ENCODE measurements at places on chromosomes 2 and 18.

DNA sequence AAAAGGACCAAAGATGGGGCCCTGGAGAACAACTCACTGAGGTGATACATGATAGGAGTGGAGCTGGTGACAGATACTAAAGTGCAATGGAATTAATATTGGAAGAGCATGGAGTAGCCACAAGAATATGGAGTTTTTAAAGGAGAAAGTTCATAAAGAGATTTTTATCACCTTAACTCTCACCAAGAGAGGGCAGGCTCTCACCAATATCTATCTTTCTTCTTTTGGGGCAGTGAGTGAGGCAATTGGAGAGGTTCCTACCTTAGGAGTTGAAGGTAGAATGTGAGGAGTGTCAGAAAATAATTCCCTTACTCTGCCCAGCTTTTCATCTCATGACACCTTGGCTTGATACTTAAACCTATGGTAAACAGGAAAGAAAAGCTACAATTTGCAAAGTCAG lies 233.7 kb upstream of the CWC22 start:
- no peak for DNase-seq

DNA sequence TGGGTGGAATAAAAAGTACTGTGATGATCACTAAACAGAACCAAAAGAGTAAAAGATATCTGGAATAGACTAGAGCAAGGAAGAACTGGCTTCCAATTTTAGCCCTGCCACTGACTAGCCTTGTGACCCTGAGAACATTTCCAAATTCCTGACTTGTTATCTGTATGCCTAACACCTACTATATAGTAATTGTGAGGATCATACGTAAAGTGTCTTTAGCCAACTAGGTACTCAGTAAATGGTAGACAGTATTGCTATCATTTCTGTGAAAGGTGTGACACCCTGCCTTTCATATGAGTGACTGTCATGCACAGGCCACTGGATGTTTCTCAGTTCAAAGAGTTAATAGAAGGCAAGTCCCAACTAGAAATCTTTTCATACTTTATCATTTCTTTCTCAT lies 29.8 kb downstream of the CYTIP start:
- no peak for DNase-seq

GRCh38 chr18:76354348-76354747 lies 140.7 kb downstream of the ZNF516 start:
- no peak for DNase-seq

- peak; percentile 58 for DNase-seq
Observed at GRCh38 chr2:226758921-226759640, 40.5 kb downstream of the IRS1 start.

GRCh38 chr2:188765522-188766470 lies 208.4 kb upstream of the COL3A1 start:
- no peak for DNase-seq

DNA sequence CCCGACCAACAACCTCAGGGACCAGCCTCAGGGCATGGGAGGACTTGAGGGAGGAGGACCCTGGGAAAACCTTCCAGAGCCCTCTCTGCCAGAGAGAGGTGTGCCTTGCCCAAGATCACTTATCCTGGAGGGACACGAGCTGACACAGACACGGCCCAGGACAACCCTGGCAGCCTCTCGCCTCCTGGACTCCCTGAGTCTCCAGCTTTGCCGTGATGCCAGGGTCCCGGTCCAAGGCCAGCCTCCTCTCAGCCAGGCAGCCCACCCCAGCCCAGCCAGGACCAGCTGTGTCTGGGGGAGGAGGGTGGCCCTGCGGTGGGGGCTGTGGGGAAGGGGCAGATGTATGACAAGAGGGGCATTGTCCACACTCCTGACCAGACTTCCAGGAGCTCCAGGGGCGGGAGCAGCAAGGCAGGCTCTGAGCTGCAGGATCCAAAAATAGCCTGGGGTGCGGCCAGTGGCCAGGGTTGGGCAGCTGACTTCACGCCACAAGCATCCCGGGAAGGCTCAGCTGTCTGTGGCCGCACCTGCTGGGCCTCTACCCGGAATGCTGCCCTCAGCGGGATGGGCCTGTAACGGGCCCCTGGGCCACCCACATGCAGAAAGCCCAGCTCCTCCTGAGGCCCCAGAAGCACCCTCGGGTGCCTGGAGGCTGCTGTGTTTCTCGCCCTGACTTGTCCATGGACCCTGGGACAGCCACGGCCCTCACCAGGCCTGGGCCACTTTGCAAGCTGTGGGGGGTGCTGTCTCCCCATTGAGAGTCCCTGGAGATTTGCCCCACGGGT lies 65.5 kb upstream of the GPC1 start:
- DNase-seq: peak; percentile 86

- no peak for DNase-seq
Observed at GRCh38 chr2:220936641-220937197, 635.4 kb downstream of the EPHA4 start.

DNA sequence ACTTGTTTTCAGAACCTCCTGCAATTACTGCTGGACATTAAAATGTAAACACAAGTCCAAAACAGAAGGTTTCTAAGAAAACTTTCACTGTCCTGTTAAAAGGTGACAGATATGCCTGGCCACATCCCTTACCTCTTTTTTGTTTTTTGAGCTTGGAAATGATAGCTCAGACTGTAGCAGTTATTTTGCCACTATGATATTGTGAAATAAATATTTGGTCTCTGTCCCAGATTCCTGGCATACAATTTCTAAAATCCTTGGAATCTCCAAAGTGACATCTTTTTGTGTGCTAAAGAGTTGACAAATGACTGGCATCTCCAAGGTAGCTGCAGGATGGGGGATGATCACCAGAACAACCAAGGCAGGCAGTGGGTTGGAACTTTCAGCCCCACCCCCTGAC lies 16.8 kb downstream of the TPGS2 start:
- DNase-seq: no peak

DNA sequence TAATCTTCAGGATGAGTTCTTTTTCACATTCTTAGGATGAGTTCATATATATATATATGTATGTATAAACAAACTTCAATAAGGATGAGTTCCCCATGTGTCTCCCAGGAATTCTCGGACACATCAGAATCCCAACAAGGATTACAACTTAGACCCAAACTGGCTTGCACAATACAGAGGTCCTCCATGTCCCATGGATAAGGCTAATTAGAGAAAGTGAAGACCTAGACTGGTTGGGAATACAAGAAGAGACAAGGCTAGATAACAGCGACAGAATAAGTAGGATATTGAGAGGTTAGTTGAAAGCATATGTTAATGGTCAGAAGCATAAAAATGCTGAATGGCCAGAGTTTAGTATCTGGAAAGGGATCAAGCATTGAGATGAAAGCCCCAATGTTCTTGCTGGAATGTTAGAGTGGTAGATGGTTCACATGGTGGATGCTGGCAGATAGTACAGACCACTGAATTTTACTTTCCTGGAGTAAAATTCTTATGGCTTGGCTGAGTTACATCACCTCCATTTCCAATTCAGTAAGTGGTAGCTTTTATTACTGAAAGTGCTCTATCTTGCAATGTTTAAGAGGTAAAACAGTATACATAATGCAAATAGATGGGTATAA lies 154.9 kb upstream of the EPHA4 start:
- no peak for DNase-seq

- DNase-seq: no peak
Observed at GRCh38 chr2:84456156-84456555, 2.9 kb downstream of the SUCLG1 start.

- DNase-seq: no peak
Observed at GRCh38 chr2:240294514-240294913, 140.9 kb upstream of the GPC1 start.

DNA sequence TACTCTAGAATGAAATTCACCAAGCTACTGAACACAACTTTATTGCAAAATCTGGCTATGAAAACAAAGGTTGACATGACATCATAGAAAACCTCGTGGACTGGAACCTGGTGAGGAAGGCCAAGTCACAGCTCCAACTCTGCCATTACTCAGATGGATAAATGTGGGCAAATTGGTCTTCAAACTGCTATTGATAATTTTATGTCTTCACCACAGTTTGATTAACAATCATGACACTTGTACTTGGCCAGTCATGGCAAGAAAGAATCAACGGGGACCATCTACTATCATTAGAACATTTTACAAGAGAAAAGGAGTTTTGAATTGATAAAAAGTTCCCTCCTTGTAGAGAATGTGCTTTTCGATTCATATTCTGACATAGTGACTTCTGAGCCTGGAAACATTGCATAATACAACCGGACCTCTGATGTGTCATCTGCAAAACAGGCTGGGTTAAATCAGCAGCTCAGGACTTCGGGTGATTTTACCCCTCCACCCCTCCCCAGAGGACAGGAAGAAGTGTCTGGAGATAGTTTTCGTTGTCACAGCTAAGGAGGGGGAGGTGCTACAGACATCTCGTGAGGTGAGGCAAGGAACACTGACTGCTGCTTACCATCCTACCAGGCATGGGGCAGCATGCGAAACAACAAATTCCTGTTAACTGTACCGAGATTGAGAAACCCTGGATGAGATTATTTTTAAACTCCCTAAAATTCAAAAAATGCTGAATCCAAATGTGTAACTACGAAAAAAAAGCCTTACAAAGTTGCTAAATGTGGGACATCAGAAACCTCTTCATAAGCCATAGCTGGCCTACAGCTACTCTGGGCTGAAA lies 8.4 kb downstream of the L3MBTL4 start:
- no peak for DNase-seq

- peak; percentile 60 for DNase-seq
Observed at GRCh38 chr2:205766779-205767359, 84.6 kb downstream of the NRP2 start.

DNA sequence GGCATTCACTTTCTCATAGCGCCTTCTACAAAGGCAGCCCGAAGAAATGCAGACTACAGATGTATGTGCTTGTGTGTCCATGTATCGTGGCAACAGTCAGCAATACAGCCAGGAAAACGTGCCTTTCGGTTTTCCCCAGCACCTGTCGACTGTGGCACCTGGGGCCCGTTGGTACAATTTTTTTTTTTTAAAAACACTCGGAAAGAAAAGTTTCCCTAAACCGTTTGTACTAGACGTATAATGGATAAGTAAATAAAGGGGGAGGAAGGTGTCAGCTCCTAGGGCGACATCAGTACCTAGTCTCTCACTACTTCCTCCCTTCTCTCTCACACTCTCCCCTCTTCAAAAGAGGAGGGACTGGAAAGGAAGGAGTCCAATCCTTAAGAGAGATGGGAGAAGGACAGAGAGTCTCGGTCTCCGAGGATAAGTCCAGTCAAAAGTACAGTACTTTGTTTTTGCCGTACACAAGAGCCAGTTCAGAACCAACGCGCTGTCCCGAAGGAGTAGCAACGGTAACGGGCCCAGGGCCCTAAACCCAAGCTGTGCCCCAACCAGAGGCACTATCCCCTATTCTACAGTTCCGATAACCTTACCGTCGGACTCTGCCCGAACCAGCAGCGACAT lies 759 bp downstream of the PPP4R3B start:
- DNase-seq: peak; percentile 58

GRCh38 chr2:67638146-67638545 lies 241.0 kb downstream of the ETAA1 start:
- no peak for DNase-seq

GRCh38 chr2:174644406-174644805 lies 46.8 kb upstream of the WIPF1 start:
- no peak for DNase-seq

- peak; percentile 46 for DNase-seq
Observed at GRCh38 chr2:28750316-28751251, 1.0 kb upstream of the PPP1CB start.

- DNase-seq: no peak
Observed at GRCh38 chr2:240210198-240210965, 69.9 kb upstream of the OTOS start.

DNA sequence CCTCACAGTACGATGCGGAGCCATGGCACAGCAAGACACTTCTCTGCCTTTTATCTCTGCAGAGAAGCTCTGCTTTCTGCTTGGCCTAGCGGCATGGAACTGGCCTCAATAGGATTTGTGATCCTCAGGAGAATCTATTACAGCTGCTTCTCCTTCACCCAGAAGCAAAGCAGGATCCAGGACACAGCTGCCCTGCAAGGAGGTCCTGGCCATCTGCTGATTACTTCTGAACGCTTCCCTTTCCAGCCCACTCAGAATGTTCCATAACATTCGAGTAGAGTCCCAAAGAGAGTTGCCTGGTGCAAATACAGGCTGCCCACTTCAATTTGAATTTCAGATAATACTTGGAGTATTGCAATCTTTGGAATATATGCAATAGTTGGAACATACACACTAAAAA lies 29.2 kb upstream of the KCNS3 start:
- no peak for DNase-seq

GRCh38 chr2:224518806-224519580 lies 66.2 kb downstream of the CUL3 start:
- DNase-seq: no peak

DNA sequence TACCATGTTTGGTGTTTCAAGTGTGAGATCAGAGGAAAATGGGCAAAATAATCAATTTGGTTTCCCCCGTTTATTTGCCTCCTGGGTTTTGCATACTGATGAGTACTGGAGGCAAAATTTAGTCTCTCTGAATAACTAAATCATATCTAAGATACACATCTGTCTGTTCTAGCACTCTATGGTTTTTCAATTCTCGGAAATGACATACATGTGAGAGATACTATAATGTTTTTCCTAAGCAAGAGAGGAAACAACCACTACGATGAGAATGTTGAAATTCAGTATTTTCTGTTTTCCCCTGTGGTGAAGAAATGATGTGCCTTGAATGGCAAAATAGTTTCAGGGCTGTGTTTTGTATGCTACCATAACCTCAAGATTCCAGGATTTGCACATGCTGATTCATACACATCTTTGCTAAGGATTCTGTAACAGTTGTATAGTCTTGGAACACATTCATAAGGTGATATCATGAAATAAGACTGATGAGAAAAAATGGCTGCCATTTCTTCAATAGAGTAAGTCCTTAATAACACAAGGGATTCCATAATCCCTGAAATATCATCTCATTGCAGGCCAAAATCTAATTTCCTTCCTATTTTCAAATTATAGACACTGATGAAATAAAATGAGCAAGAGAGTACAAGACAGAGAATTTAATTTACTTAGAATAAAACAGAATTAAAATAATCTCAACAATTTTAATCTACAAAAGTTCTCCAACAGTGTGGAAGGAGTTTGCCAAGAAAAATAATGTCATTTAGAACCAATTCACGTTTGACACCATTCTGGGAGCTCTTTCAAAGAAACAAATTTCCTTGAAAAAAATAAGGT lies 316.6 kb downstream of the FIGN start:
- no peak for DNase-seq

- no peak for DNase-seq
Observed at GRCh38 chr2:3168230-3168891, 209.3 kb downstream of the EIPR1 start.

GRCh38 chr2:149606251-149606811 lies 18.8 kb upstream of the MMADHC start:
- DNase-seq: no peak
